ENCODE measurements at places on chromosomes 5 and 9.

GRCh38 chr9:98087420-98088354 lies 31.2 kb downstream of the NANS start:
- DNase-seq = no peak

DNA sequence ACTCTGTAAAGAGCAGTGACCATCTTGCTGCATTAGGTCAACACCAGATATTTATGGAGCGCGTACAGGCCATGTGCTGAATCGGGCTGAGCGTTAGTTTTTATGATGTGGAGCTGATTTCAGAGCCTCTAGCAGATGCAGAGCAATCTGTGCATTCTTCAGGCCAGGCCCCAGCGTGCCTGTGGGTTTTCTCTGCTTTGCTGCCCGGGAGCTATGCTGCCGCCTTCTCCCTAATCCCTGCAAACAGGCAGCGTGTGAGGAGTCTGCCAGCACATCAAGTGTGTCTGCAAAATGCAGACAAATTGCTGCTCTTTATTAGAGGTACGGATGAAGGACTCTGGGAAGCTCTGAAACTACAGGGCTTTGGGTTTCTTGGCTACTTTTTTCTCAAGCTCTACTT lies 170.0 kb downstream of the NTRK2 start:
- no peak for DNase-seq

DNA sequence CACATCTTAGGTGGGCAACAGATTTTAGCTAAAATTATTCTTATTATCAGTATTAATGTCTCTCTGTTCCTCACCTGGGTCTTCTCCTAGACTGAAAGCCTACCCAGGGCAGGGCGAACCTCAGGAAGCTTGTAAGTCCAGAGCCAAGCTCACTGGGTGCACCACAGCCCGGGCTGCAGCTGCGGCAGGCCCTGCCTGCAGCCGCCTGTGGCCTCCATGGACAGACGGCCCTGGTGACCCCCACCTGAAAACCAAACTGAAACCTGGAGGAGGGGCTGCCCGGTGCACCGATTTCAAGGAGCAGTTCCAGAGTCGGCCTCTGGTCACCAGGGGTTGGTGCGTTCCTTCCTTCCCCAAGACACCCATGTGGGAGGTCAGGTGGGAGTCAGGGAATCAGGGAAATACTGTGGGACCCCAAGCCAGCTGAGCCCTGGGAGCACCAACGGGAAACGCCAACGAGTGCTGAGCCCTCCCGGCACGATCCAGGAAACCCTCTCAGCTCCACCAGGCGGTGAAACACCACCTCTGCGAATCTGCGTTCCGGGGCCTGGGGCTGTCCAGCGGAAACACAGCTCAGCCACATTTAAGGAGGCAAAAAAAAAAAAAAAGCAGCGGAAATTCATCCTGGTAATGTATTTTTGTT lies 68.6 kb upstream of the PPP1R26 start:
- no peak for DNase-seq

DNA sequence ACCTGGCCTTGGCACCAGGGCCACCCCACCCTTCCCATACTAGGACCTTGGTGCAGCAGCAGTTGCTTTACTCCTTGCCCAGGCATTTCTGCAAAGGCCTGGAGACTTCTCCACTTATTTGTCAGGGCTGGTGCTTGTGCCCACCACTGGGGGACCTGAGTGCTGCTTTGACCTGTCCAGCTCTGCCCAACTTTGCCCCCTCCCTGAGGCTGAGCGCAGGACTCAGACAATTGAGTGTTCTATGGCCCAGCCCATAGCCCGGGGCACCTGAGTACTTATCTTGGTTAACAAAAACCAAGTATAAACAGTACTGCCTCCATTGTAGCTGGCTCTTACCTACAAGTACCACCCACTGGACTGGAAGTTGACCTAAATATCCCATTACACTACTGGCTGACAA lies 406.1 kb upstream of the CHD1 start:
- DNase-seq = no peak

DNA sequence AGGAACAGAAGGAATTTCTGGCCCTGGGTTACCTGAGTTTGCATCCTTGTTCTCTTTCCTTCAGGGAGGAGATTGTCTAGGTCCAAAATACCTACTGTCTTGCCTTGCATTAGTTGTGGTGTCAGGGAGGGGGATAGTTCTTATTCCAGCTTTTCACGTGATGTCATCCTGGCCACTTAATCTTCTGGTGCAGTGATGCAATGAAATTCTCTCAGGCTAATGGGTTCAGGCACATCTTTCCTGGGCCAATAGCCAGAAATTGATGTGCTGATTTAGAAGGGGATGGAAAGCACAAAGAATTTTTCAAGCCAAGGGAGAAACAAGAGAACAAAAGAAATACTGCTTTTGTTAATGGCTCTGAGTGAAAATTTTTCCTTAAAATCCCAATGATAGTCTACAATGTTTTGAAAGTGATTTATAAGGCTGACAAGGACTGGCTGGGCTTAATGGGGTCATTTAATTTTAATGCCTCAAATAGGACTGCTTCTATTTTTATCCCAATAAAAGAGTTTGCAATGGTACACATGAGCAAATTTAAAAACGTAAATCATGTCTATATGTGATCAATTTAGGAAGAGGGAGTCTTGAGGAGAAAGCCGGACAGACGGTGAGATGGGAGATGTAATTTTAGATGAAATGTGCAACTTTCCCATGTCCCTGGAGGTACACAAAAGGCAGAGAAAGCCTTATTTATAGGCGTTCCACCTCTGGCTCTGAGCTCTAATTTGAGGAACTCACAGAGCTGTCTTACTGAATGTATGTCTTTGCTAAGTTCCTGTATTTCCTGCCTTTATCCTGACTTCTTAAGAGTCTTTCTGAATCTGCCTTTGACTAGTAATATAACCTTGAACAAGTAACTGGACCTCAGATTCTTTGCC lies 89.3 kb upstream of the SV2C start:
- no peak for DNase-seq

DNA sequence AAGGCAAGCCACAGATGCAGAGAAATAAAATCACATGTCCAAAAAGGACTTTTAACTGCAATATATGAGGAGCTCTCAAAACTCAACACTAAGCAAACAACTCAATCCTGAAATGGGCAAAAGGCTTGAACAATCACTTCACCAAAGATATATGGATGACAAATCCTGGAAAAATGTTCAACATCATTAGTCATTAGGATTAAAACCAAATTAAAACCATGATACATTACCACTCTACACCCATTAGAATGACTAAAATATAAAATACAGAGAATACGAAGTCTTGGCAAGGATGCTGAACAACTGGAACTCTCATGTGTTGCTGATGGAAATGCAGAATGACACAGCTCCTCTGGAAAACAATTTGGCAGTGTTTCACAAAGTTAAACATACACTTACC lies 277.4 kb downstream of the TLE1 start:
- no peak for DNase-seq

DNA sequence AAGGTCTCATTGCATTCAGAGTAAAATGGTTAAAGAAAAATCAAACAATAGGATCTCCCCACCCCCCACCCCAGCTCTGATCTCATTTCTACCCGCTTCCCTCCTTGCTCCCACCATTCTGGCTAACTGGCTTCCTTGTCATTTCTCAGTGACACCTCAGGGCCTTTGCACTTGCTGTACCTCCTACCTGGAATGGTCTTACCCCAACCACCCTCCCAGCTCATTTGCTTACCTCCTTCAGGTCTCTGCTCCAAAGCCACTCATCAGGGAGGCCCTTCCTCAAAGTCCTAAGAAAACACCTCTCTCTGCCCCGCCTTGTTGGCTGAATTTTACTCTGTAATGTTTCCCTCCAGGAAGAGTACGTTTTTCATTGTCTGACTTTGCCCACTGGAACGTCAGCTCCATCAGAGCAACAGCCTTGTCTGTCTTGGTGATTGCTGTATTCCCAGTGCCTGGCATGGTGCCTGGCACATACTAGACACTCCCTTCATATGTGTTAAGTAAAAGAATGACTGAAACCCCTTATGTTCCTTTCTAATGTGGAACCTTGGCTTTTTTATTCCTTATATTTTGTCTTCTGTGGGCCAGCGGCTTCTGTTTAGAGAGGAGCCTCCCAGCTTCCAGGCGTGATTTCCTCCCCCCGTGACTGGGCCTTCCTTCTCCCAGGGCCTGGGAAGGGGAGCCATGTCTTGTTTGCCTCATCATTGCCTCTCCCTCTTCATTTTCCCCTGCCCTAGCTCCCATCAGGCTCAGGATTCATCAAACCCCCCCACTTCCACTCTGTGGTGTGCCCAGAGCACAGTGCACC lies 26.9 kb downstream of the NEURL1B start:
- DNase-seq = no peak

GRCh38 chr5:176144508-176144907 lies 93.7 kb upstream of the SIMC1 start:
- no peak for DNase-seq

DNA sequence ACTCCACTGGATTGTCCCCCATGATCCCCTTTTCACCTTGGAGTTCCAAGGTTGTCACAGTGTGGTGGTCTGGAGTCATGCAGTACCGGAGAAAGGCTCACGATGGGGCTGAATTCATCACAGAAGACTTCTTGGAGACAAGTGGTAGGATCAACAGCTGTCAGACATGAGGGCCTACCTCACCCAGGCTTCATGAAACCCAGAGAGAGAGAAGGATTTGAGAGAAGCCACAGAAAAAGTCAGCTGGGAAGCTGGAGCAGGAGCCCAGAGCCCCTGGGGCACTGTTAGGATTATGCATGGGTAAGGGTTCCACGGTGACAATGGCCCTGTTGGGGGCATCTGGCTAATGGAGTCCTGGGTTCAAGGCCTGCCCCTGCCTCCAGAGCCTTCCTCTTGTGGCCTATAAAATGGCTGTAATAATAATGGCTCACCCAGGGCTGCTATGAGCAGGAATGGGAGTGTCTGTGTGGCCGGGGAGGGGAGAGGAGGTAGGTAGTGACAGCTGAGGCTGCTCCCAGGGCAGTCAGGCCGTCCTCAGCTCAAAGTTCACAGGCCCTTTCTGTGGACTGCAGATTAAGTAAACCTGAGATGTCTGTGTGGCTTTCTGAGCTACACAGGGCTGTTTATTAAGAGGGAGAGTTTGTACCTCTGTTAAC lies 910 bp downstream of the TRIM14 start:
- DNase-seq = no peak

DNA sequence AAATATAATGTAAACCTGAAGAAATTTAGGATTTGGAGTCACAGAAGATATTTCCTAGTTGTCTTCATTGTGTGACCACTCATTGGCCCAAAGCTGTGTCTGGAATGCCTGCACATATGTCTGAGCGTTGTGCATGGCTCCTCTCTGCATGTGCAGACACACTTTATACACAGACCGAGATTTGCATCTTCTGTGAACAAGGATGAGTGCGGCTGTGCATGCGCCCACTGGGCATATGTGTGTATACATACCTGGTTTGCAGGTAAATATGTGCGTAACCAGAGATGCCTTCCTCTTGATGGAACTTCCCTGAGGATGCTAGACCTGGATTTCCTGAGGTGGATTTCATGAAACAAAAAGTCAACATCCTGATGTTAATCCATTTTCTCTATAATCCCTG lies 19.1 kb downstream of the PHF2 start:
- DNase-seq = no peak

DNA sequence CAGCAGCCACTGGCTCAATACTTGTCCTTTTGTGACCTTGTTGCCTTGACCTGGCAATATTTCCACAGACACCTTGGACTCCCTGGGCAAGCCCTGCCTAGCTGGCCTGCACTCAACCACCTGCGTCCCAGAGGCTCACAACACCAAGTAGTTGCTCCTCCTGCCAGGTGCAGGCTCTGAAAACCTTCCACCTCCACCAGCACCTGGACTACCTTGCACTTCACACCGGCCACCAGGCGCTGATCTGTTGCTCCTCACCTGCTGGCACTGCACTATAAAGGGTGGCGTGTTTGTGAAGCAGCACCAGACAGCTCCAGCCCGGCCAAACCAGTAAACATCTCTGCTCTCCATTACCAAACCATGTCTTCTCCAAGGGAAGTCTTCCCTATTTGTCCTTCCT lies 997.7 kb downstream of the PTPRD start:
- DNase-seq = no peak
